Muscle of back (tissue), 13 donors: ENCODE measurements at places on chromosomes 12 and 14. TPM values are rescaled to one million over a fixed set of nuclear protein-coding genes. Genes with fewer than 3 reads are reported as not detected.
A peak's percentile ranks its signal among the peaks of the same experiment; 100 is the strongest.

- no peak for DNase-seq
Measured at GRCh38 chr14:81031488-81031887, 76.1 kb downstream of the TSHR start.

C12orf42 gene
- polyA plus RNA-seq = 2.1 TPM

DNA sequence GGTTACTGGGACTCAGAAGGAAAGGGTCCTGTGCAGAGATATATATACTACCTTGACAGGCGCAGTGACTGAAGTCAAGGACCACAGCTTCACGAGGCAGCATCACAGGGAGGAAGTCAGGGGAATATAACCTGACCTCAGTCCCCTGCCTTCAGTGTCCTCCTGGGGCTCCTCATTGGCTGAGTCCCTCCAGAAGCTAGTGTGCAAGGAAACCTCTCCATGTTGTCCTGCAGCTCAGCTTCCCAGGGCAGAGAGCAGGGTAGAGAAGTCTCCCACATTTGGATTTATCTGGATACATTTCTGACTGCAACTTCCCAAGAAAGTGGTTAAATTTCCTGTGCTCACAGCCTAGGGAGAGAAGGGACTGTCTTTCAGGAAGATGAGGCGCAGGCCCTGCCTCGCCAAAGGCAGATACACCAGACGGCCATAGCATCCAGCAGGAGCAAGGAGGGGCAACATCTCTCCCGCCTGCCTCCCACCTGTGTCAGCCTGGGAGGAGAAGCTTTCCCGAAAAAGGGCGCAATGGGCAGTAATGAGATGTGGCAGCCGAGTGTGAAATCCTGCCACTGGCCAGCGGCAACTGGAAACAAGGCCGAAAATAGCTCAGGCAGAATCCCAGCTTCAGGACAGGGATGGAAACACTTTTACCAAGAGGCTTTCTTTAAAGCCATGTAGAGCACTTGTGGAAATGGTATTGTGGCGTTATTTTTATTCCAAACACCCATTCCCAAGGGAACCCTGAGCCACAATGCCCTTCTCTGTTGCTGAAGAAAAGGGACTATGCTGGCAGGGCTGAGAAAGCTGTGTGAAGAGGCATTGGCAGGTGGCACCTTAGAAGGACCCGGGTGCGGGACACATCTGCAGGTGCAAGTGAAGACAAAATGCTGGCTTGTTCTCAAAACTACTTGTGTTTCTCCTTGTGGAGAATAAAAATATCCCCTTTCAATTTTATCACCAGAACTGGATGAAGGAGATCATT lies 54.9 kb upstream of the HIF1A start:
- no peak for DNase-seq

GPD1 gene
- polyA plus RNA-seq = 66.4 TPM

SERPINA5 gene
- 0.09 TPM for polyA plus RNA-seq

DNA sequence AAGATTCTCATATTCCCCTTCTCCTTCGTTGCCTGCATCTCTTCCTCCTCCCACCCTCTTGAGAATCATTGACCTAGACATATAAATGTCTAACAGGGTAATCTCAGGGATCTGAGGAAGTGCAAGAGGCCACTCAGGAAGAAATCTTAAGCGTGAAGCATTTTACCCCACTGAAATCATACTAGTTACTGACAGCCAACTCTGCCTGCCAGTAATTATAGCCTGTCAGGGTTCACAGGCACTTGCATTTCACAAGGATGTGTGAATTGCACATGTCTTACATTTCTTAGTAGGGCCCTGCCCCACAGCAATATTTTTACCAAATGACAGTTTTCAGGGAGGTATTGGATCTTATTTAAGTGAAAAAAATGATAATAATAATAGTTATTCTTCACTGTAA lies 127.2 kb downstream of the SLC15A5 start:
- no peak for DNase-seq

- no peak for DNase-seq
Measured at GRCh38 chr12:101847325-101847724, 16.6 kb upstream of the GNPTAB start.

PTHLH gene
- 2.6 TPM for polyA plus RNA-seq

DNA sequence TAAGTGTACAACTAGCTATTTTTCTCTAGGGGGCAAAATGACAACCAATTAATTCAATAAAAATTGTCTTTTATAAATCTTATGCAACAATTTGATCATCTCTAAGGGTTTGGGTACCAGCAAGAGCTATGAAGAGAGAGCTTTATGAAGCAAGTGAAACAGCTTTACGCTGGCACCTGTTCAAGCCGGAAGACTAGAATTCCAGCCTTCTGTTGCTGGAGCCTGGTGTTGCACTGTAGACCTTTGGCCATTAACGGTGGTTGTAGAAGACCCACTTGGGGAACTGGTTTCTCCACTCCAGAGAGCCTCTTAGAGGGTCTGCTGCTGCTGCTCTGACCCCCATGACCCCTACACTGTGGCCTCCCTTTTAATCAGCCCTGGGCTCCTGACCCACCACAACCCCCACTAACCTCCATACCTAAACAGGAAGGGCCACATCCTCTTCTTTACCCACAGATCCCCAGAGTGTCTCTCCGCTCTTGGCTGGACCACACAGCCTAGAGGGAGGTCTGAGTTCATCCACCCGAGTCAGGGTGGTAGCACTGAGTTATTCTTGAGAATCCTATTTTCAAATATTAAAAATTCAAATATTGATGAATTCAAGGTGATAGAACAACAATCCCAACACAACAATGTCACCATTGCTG lies 54.6 kb upstream of the STON2 start:
- no peak for DNase-seq

PLEK2 gene
- 1.3 TPM for polyA plus RNA-seq

SLC4A8 gene
- polyA plus RNA-seq = 0.58 TPM

DNA sequence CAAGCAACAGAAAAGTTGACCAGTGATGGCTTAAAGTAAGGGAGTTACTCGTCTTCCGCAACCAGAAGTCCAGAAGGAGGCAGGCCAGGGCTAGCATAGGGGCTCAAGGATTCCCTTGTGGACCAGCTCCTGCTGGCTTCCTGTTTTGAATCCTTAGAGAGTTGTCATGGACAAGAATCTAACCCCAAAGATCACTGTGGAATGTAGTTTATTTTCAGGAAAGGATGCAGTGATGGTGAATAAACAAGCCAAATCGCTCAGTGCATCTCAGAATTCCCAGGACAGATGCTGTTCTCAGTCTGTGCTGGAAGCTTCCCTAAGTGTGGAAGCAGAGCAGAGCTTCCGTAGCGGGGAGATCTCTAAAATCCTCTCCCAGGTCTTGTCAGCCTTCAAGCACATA lies 311.3 kb downstream of the C12orf75 start:
- DNase-seq = no peak

- DNase-seq = no peak
Measured at GRCh38 chr12:77685901-77686300, 144.8 kb upstream of the NAV3 start.

KCNC2 gene
- 0.44 TPM for polyA plus RNA-seq

DNA sequence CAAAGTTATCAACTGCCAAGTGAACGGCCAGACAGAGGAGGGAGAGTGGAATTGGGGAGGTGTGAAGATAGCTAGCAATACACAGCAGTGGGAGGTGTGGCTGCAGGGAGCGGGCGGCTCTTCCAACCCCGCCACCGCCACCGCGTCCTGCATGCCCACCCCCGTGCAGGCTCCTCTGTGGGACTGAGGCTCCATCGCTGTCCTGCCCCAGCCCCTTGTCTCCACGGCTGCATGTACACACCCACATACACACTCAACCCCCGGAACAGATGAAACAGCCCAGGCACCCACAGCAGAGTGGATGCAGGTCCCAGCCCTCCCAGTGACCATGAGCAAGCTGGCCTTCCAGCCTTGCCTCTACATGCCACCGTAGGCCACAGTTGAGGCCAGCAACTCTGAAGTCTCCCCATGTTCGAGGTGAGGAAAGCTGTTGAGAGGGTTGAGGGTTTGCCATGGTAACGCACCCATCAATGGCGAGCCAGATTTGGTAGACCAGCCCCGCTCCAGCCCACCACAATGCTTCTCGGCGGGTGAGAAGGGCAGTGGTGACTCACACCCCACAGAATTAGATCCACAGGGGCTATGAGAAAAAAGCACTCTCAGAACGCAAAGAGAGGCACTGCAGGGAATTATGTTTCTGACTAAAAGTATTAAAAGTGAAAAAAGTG lies 39.3 kb downstream of the PITPNM2 start:
- no peak for DNase-seq

NFKBIA gene
- 40.5 TPM for polyA plus RNA-seq

COA8 gene
- 55.2 TPM for polyA plus RNA-seq

DNA sequence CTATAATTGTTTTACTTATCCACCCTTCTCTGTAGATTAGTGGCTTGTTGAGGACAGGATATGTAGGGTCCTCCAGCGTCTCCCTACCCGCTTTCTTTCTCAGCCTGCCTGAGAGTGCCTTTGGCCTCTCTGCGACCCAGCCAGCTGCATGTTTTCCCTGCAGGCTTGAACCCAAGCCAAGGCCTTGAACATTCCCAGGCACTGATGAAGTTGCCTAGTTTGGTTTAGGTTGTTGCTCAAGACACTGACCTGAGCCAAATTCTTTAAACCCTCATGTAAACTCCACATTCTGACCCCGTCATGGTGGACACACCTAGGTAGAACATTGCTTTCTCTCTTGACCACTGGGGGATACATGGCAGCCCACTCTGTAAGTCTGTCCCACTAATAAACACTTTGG lies 33.4 kb upstream of the TXNRD1 start:
- peak; percentile 26 for DNase-seq

GCN1 gene
- polyA plus RNA-seq = 50.4 TPM

SSTR1 gene
- polyA plus RNA-seq = 0.18 TPM

GRCh38 chr14:69614592-69614991 lies 3.2 kb downstream of the SUSD6 start:
- peak; percentile 32 for DNase-seq

GRCh38 chr12:66697404-66697803 lies 18.5 kb upstream of the GRIP1 start:
- DNase-seq = no peak

OR6C2 gene
- not detected for polyA plus RNA-seq

GRCh38 chr14:76926521-76927251 lies 100.5 kb downstream of the LRRC74A start:
- no peak for DNase-seq

GRCh38 chr14:68866991-68867533 lies 74.2 kb upstream of the ZFP36L1 start:
- DNase-seq = no peak

TRIM9 gene
- polyA plus RNA-seq = 1.9 TPM

GRCh38 chr14:95424529-95424928 lies 91.9 kb downstream of the SYNE3 start:
- DNase-seq = no peak

- DNase-seq = peak; percentile 72
Measured at GRCh38 chr14:64705381-64706118, 1.3 kb downstream of the PLEKHG3 start.

TCL1B gene
- polyA plus RNA-seq = not detected
